ENCODE measurements at places on chromosomes 3 and 15.

DNA sequence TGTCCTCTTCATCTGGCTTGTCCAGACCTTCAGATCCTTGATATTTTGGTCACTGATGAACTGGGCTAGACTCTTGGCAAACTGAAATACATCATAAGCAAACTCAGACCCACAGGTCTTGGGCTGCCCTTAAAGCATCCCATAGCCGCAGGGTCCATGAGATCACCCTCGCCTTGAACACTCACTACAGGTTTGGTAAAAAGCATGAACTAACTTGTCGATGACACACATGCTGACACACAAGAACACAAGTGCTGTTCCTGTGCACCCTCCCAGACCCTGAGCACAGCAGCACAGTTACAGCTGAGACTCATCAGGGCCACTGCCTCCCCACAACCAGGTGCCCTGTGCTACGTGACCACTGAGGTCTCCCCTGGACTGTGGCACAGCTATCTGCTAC lies 21.0 kb downstream of the PFKFB4 start:
- DNase-seq = no peak

DNA sequence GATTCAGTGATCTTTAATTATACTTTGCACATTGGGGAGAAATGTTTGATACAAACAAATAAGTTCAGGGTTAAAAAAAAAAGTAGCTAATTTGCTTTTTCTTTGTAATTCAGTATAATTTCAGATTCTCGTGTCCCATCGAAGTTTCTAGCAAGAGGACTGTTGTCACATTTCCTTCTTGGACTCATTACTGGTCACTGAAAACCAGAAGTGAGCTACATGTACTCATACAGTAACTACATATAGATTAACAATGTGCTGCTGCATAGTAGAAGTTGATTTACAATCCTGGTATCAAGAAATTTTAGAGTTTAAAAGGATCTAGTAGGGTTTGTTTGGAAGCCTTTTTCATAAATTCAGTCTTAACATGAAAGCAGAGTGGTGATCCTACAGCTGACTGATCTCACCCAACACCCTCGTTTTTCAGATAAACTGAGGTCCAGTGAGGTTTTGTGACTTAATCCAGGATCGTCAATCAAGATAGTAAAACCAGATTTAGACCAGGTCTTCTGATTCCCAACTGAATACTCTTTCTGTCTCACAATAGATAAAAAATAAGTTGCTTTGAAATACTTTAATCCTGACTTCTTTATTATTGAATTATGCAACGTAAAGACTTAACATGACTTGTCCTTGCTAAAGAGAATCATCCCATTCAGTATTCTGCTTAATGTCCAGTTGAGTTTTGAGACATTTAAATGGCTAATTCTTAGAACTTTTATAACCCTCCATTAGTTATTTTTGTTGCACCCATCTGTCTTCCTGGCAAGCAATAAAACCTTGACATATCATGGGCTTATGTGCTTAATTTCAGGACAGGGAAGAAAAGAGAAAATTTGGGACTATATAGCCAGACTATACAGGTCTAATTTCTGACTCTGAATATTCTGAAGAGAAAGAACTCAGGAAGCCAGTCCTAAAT lies 2.8 kb downstream of the SEC62 start:
- no peak for DNase-seq

DNA sequence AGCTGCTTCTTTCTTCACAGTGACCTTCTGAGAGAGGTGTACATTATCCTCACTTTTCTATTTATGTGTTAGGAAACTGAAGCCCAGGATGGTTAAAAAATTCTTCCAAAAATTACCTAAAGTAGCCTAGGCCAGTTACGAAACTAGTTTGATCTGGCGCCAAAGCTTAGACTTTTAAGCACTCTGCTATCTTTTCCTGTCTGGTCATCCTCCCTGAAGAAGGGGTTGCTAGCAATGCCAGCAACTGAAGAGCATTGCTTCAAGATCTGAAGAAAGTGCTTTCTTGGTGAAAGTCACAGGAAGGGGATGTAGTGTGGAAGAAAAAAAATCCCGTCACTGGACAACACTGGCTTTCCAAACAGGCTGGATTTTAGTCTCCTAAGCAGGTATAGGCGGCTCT lies 618.8 kb upstream of the GRM7 start:
- no peak for DNase-seq

- DNase-seq = no peak
Observed at GRCh38 chr15:29456255-29456654, 186.6 kb upstream of the NSMCE3 start.

GRCh38 chr15:61393949-61394348 lies 164.8 kb upstream of the RORA start:
- DNase-seq = no peak

DNA sequence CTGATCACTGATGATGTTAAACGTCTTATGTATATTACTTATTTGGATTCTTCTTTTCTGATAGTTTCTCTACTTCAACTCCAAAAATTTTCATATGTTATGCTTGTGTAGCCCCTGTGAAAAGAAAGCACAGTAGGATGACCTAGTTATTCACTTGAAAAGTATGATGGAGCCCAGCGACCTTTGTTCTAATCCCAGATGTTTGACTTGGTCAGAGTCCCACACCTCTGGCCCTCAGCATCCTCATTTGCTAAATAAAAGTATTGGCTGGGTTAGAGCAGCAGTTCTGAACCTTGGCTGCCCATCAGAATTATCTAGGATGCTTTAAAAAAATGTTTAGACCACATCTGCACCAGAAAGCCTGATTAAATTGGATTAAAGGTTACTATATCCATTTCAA lies 173.7 kb downstream of the ATG7 start:
- no peak for DNase-seq

DNA sequence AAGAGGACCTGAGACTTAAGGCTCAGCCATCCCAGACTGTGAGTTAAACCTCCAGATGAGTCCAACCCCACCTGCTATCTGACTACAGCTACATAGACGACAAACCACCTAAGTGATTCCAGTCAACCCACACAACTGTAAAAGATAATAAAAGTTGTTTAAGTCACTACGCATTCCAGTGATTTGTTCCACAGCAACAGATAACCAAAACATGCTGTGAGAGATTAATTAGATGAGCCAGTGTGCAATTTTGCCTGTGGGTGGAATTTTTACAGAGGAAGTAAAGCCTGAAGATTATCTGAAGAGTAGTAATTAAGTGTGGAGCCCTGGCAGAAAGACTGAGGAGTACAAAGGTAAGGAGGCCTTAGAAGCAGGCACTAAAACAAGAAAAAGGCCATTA lies 5.4 kb downstream of the BTBD1 start:
- DNase-seq = no peak

- DNase-seq = no peak
Observed at GRCh38 chr3:60765776-60766175, 485.5 kb downstream of the FHIT start.

GRCh38 chr3:64229903-64230302 lies 4.6 kb upstream of the PRICKLE2 start:
- no peak for DNase-seq

DNA sequence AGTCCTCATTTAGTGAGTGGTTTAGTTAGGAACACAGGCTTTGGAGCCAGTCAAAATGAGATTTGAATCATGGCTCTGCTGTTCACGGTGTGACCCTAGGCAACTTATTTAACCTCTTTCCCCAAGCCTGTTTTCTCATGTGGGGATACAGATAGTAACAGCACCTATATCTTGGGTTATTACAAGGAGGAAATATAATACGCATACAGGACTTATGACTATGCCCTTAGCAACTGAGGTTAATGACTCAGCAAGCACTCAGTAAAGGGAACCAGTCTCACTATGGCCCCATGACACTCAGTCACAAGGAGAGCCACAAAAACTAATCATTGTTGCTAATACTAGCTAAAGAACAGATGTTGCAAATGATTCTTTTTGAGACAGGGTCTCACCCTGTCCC lies 45.9 kb downstream of the SUMF1 start:
- DNase-seq = no peak

DNA sequence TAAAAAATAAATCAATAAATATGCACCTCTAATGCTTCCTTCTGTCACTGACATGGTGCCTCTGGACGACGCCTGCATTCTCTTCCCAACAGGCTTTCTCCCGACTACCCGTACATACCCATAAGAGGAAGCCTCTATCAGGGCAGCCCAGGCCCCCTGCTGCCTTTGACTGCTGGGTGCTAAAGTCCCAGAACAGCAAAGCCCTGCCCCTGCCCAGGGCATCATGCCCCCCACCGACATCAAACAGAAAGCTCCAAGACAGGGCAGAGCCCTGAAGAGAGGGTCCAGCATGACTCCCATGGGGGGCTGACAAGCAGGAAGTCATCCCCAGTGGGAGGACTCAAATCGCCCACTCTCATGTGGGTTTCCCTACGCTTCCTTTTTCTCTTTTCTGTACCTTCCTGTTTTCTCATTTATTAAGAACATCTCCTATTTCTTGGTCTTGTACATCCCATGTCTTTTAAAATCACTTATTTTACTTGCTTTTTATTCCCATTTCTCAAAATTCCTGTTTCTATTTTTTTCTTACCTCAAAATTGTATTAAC lies 23.4 kb downstream of the XPC start:
- no peak for DNase-seq

GRCh38 chr3:187165144-187165543 lies 25.8 kb upstream of the RPL39L start:
- peak; percentile 47 for DNase-seq

GRCh38 chr15:84669726-84670125 lies 11.7 kb upstream of the NMB start:
- DNase-seq = no peak

DNA sequence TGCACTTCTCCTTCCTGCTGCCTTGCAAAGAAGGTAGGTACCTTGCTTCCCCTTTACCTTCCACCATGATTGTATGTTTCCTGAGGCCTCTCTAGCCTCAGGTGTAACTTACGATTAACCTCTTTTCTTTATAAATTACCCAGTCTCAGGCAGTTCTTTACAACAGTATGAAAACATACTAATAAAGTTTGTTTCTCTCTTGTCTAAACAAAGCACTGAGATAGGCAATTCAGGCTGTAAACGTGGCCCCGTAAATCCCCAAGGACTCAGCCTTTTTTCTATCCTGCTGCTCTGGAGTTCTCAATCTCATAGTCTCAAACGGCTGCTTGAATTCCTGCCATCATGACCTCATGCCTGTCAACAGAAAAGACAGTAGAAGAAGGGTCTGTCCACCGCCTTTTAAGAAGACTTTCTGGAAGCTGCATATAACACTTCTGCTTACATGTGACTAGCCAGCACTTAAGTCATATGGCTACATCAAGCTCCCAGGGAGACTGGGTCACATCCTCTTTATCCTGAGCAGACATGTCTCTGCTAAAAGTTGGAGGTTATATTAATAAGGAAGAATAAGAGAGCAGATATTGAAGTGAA lies 257.8 kb downstream of the EBLN2 start:
- no peak for DNase-seq

GRCh38 chr3:151869181-151869580 lies 4.3 kb upstream of the SUCNR1 start:
- DNase-seq = no peak

GRCh38 chr3:38029400-38030125 lies at the start of gene PLCD1:
Gene PLCD1, minus strand, starts transcription at chr3:38029642. Its CDS starts 103 bp downstream, at chr3:38029539.
- DNase-seq = peak; percentile 97

DNA sequence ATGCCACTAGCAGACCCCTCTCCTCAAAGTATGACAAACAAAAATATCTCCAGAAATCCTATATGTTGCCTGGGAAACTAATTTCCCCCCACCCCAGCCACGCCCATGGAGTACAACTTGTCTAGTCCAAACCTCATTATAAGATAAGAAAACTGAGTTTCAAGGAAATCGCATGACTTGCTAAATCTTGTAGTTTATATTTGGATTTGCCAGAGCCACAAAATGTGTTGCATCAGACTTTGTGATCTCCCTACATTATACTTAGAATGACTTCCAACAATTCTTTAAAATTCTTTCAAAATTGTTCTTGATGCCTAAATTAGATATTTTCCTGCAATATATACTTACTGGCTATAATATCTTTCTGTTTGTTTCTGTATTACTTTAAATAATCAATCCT lies 1034.4 kb downstream of the IGSF11 start:
- DNase-seq = no peak

DNA sequence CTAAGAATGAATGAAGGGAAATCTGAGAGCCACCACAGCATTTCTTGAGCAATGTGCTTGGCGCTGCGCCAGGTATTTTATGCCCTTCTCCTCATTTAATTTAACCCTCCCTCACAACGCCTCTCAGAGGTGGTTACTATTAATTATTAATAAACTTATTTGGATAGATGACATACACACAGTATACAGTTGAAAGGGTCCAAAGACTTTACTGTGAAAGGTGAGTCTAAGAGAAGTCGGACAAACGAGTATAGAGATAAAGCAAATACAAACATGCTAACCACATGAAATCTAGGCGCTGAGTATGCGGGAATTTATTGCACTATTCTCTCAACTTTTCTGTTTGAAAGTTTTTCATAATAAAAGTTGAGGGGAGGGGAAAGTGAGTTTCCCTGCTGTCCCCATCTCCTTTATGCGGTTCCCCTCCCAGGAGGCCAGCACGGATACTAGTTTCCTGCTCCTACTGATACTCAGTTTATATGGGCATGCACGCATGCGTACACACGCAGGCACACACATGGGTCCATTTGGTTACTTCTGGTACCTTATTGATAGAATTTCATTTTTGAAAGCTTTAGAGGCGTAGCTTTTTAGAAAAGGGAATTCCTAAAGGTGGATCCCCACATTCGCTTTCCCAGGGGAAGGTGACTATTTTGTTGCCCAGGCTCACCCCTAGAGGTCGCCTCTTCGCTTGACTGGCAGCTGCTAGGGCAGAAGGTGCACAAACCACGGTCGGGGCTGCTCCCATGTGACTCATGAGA lies 28.5 kb upstream of the KCTD6 start:
- peak; percentile 91 for DNase-seq

DNA sequence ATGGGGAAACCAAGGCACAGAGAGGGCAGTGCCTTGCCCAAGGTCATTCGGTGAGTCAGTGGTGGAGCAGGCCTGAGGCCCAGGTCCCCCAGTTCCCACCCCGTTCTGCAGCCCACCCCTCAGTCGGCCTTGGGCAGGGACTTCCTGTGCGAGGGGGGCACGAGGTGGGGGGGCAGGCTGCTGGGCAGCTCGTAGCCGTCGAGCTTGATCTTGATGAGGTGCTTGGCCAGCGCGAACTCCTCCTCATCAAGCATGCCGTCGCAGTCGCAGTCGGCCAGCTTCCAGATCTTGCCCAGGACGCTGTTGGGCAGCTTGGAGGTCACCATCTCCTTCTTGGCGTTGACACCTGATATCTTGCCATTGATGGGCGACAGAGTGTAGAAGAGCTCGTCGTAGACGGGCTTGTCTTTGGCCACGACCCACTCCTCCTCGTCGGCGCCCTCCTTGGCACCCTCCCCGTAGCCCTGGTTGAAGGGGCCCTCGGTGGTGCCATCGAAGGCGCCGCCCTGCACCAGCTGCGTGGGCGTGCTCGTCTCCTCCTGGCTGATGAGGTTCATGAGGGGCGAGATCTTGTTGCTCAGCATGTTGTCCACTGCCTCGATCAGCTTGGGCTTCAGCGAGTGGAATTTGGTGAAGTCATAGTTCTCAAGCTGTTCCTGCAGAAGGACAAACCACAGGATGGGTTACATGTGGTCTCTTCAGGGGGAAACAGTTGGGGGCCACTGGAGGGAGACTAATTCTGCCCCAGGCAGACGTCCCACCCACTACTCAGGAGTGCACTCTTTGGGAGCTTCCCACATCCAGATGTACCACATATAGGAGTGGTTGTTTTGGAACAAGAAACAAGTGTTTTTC lies 6.9 kb upstream of the SPTBN5 start:
- no peak for DNase-seq

Data from lower leg skin (tissue), 4 donors.